Caco-2 (cell line): ENCODE measurements at places on chromosomes 3 and 15. TPM values are rescaled to one million over a fixed set of nuclear protein-coding genes. Genes with fewer than 3 reads are reported as not detected.

AGTR1 gene
- total RNA-seq: not detected in 2 replicates

CLDN16 gene
- total RNA-seq: 0.27 and 0.30 TPM in 2 replicates

SH3GL3 gene
- not detected in 2 replicates for total RNA-seq

PRSS50 gene
- total RNA-seq: not detected in 2 replicates

GRK7 gene
- total RNA-seq: not detected in 2 replicates

GREM1 gene
- 0.54 and 0.93 TPM in 2 replicates for total RNA-seq

CD96 gene
- 0.59 and 1.5 TPM in 2 replicates for total RNA-seq

RLBP1 gene
- total RNA-seq: not detected in 2 replicates

MESP2 gene
- total RNA-seq: 0.32 and 0.70 TPM in 2 replicates

ITPR1 gene
- total RNA-seq: 8.9 and 10.4 TPM in 2 replicates
